ENCODE measurements at places on chromosomes 1 and 21.

GRCh38 chr1:23792151-23792945, 1.4 kb downstream of the LYPLA2 start:
- DNase-seq, result no peak
- H3K36me3 ChIP-seq, result peaks cover 6% of the 10 kb centered on the region
- peak overlapping the region; percentile 30 for H3K27ac ChIP-seq
- peak overlapping the region; percentile 99 for H3K4me3 ChIP-seq
- H3K27me3 ChIP-seq, result peaks cover 9% of the 10 kb centered on the region

DNA sequence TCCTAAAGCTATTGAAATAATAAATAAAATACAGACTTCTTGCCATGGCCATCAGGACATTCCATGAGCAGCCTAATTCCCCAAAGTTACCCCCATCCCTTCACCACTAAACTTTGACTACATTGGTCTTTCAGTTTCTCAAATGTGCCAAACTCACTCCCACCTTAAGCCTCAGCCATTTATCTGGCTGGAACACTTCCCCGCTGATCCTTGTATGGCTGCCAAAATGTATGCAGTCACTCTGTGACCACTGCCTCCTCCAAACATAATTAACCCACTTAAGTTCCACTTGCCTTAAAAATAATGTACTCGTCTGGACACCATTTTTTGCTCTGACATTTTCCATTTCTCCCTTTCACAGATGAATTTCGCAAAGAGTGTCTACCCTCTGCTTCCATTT, 407.4 kb downstream of the NTNG1 start:
- H3K4me1 ChIP-seq, result no peaks in the 10 kb centered on the region
- H3K27me3 ChIP-seq, result peaks cover 2% of the 10 kb centered on the region
- H3K27ac ChIP-seq, result no peak overlapping the region
- H3K4me3 ChIP-seq, result no peak overlapping the region

DNA sequence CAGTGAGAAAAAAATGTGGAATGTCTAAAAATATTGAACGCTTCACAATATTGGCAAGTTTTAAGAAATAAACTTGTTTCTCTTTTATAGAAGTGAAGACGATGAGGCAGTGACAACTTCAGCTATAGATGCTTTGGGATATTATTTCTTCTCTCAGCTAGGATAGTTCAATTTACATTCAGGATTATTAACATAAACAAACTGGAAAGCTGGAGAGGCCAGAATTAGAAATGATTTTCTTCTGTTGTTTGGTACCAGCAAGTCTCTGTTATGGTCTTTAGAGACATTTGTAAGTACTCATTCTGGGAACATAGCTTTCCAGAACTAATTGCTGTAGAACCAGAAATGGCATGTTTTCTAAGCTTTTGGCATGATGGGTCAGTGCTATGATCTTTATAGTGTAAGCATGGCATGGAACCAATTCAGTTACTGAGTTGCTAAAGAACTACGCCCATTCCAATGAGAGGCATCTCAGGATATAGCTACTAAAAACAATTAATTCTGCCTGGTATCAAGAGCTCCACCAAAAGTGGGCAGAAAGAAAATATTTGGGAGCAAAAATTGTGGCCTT, 599.5 kb upstream of the B3GALT2 start:
- no peak for DNase-seq
- no peaks in the 10 kb centered on the region for H3K36me3 ChIP-seq
- peaks cover 4% of the 10 kb centered on the region for H3K27me3 ChIP-seq

DNA sequence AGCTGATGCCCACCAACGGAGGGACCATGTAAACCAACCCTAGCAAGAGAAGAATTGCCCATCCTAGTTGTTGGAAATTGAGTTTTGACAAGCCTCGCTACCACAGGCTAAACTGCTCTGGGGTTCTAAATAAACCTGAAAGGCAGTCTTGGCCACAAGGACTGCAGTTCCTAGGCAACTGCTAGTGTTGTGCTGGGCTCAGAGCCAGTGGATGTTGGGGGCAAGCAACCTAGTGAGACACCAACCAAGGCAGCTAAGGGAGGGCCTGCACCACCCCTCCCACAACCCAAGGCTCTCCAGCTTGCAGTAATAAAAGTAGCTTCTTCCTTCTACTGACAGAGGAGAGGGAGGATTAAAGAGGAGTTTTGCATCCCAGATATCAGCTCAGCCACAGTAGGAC, 102.4 kb upstream of the PKN2 start:
- no peak overlapping the region for H3K27ac ChIP-seq
- no peak overlapping the region for H3K4me3 ChIP-seq
- no peak for DNase-seq
- no peaks in the 10 kb centered on the region for H3K4me1 ChIP-seq
- no peaks in the 10 kb centered on the region for H3K36me3 ChIP-seq

DNA sequence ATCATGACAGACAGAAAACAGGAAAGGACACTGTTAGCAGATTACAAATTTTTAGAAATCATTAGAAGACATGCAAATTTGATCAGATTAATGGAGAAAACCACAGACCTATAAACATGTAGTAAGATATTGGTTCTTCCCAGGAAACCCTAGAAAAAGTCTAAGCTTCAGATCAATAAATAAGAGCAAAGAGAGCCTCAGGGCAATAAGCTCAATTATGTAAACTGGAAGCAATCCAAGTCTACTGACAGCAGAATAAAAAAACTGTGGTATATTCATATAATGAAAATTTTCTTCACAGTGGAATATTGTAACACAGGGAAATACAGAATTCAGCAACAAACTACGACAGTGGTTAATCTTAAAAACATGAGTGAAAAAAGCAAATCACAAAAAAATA, 36.3 kb downstream of the NRDC start:
- H3K4me3 ChIP-seq, result no peak overlapping the region
- H3K27me3 ChIP-seq, result no peaks in the 10 kb centered on the region
- H3K27ac ChIP-seq, result no peak overlapping the region
- no peaks in the 10 kb centered on the region for H3K4me1 ChIP-seq
- no peak for DNase-seq

Data from endothelial cell (in vitro differentiated cells).